Left ventricle myocardium superior (tissue), 1 donor: ENCODE measurements at places on chromosomes 6 and 20. TPM values are rescaled to one million over a fixed set of nuclear protein-coding genes. Genes with fewer than 3 reads are reported as not detected.

Gene ESR1
- 1.3 TPM for total RNA-seq

DNA sequence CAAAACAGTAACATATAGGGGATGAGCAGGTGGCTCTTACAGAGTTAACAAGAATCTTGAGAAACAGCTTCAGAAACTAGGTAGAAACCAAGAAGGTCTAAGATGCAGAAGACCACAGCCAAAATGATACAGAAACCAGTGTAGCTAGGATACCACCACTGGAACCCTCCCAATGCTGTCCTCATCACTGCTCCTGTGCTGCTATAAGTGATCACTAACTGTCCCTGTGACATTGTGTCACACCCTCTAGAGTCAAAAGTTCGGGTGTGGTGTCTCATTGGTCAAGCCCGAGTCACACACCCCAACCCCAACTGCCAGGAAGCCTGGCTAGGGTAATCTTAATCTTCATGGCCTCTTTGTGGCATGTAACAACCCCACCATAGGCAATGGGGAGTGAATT is 153.1 kb downstream of the RCAN2 start:
- DNase-seq = no peak

DNA sequence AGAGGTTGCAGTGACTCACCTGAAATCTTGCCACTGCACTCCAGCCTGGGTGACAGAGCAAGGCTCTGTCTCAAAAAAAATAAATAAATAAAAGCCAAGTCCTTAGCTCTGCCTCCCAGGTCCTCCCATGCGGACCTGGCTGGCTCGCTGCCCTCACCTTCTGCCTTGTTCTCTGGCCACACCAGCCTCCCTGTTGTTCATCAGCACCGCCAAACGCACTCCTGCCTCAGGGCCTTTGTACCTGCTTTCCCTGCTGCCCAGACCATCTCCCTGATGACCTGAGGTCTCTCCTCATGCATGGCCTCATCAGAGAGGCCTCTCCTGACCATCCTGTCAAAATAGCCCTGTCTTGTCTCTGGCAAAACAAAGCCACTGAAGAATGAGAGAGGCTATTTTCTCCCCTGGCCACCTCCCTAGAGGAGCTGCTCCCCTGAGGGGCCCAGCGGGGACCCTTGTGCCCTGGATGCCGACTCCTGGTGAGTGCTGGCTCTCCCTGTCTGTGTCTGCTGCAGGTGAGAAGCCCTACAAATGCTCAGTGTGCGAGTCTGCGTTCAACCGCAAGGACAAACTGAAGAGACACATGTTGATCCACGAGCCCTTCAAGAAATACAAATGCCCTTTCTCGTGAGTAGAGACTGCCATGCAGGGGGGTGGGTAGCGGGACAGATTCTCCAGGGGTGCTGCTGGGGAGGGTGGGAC is 22.6 kb upstream of the CHMP4B start:
- DNase-seq = no peak

DNA sequence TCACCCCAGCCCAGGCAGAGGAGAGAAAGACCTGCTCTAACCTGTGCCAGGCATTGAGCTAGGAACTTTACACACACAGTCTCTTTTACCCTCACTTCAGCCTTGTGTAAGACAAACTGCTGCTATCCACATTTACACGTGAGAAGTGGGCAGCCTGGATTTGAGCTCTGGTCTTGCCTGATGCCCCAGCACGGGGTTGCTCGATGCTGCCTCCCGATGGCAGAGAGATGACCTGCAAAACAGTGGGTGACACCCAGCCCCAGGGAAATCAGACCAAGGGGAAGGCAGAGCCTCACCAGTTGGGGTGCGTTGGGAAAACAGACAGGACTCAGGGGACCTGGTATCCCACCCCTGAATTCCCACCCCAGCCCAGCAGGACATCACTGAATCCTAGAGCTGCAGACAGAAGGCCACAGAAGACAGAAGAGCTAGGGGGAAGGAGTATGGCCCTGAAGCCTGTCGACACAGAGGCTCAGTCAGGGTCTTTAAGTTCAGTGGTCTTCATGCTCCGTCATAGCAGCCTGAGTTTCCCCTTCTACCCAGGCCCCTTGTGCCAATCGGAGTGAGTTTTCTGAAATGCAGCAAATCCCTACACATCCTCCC is 990 bp downstream of the BPI start:
- peak; percentile 54 for DNase-seq

Gene SLC17A2
- total RNA-seq = not detected

Gene SLPI
- 21.9 TPM for total RNA-seq

Gene OPN5
- total RNA-seq = 0.17 TPM
